Stomach (tissue), 19 donors: ENCODE measurements at places on chromosomes 4 and X. TPM values are rescaled to one million over a fixed set of nuclear protein-coding genes. Genes with fewer than 3 reads are reported as not detected.

The TKTL1 gene
- total RNA-seq, result not detected

The HDX gene
- under 0.01 TPM for total RNA-seq

The TMPRSS11B gene
- total RNA-seq, result not detected

The SRPX gene
- 65.8 TPM for total RNA-seq

- no peak for DNase-seq
Observed at GRCh38 chrX:13471269-13471668, 98.1 kb upstream of the EGFL6 start.

DNA sequence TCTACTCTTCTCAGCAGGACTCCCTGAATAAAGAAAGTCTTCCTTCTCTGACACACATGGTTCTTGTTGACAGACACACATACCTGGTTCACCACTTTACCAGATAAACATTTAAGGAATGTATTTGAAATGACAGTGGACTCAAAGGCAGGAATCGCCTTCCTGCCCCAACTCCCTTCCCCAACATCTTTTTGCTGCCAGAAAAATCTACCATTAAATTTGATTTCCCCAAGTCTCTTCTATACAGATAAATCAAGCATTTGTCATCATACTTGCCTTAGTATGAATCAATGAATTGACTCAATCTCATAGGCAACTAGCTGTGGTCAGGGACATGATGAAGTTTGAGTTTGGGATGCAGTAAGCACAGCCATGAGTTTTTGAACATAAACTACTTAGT is 23.3 kb upstream of the ANXA5 start:
- DNase-seq, result no peak

- no peak for DNase-seq
Observed at GRCh38 chrX:17692709-17693346, 44.5 kb upstream of the SCML1 start.

- DNase-seq, result no peak
Observed at GRCh38 chrX:151796576-151796975, 62.0 kb downstream of the CNGA2 start.

- no peak for DNase-seq
Observed at GRCh38 chr4:156638334-156638733, 333.3 kb downstream of the PDGFC start.

DNA sequence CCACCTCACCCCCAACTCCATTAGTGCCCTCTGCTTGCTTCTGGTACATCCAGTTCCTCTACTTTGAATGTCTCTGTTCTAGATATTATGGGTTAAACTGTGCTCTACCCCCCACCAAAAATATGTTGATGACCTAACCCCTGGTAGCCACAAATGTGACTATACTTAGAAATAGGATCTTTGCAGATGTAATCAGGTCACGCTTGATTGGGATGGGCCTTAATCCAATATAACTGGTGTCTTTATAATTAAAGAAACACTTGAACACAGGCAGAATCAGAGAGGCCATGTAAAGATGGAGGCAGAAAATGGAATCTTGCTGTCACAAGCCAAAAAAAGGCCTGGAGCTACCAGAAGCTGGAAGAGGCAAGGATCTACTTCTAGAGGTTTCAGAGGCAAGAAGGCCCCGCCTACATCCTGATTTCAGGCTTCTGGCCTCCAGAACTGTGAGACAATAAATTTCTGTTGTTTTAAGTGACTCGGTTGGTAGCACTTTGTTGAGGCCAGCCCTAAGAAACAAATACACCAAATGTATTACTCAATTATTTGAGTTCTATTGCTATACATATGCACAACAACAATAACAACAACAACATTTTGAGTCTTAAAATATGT is 220.0 kb downstream of the PPP3CA start:
- DNase-seq, result no peak

DNA sequence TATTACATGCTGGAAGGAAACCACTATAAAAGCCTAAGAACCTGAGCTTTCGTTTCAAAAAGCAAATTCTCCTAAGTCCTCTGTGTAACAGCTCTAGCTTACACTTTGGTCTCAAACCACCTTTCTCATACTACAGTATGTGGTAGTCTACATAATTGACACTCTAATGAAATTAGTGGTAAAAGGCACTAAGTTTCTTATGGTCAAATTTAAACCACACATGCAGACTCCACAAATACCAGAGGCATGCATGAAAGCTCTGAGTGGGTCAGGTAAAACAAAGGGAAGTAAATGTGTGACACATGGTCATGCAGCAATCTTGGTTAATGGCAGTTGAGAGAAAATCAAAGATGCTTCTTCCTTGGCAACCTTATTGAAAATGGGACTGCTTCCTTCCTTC is 187.8 kb downstream of the CCNG2 start:
- DNase-seq, result no peak
